ENCODE measurements at places on chromosomes 2 and 18.

- no peak for DNase-seq
These were observed 954 bp upstream of the CTDSP1 start for GRCh38 chr2:218398437-218399390.

DNA sequence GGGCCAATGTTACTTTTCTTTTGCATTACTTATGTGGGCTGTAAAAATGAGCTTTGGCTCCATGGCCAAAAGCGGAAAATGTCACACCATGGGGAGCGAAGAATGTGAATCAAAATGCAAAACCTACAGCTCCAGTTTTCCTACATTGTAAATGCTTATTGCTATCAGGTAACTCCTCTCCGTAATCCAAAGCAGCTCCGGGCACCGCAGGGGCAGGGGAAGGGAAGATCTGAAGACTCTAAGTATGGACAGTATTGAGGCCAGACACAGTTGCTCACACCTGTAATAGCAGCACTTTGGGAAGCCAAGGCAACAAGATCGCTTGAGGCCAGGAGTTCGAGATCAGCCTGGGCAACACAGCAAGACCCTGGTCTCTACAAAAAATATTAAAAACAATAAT, 7.1 kb upstream of the AGFG1 start:
- no peak for DNase-seq

GRCh38 chr18:3758531-3758930, 308.6 kb downstream of the TGIF1 start:
- DNase-seq: no peak

- no peak for DNase-seq
These were observed 108.3 kb upstream of the MAP3K20 start for GRCh38 chr2:172967036-172967982.

GRCh38 chr18:73663581-73663980, 484.1 kb downstream of the FBXO15 start:
- no peak for DNase-seq

DNA sequence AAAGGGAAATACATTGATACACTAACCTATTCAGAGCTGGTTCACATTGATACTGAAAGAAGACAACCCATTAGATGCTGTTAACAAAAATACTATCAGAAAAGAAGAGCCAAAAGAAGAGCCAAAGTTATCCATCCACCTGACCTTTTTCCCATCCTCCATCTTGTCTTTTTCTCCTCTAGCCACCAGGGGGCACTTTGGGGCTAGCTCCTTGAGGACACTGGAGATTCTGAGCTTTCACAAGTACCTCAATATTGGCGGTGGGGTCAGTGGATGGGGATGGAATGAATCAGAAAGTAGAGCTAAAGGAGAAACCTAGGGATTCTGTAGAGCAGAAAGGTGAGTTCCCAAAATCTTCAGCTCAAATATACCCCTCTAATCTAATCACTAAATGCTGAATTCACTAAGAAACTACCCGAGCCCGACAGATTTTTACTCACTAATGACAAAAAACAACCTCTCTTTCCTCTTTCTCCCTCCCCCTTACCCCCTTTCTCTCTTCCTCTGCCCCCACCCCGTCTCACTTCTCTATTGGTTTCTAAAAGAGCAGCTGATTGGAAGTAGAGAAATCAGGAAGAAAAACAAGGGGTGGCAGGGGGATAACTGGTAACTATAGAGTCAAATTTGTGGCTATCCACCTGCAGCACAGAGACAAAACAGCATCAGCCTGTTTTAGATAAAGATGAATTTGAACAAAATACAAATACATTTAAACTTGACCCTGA, 203.3 kb downstream of the TCF4 start:
- no peak for DNase-seq
